ENCODE measurements at places on chromosomes 3 and 15.

GRCh38 chr15:91445695-91446228 is 345.7 kb downstream of the SV2B start:
- no peak for DNase-seq

- no peak for DNase-seq
Measured at GRCh38 chr15:38154837-38155236, 97.8 kb upstream of the SPRED1 start.

DNA sequence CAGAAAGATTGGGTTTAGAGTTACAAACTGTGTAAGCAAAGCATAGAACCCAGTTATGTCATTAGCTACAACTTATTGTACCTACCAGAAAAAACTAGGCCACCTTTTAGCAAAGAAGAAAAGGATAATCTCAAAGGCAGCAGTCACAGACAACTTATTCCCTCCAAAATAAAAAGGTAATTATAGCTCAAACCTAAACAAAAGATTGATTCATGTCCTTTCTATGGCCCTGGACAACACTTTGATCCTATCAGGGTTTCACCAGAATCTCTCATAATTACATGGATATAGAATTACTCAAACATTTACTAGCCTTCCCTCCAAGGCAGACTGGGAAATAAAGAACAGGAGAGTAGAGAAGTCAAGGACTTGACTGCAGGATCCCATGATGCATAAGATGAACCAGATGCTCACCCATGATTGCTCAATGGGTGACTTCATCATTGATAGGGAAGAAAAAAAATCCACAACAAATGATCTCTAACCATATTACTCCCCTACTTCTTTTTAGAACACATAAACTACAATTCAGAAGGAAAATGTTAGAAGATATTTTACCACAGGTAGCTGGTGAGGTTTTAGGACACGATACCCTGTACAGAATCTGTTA is 17.4 kb downstream of the DET1 start:
- no peak for DNase-seq

DNA sequence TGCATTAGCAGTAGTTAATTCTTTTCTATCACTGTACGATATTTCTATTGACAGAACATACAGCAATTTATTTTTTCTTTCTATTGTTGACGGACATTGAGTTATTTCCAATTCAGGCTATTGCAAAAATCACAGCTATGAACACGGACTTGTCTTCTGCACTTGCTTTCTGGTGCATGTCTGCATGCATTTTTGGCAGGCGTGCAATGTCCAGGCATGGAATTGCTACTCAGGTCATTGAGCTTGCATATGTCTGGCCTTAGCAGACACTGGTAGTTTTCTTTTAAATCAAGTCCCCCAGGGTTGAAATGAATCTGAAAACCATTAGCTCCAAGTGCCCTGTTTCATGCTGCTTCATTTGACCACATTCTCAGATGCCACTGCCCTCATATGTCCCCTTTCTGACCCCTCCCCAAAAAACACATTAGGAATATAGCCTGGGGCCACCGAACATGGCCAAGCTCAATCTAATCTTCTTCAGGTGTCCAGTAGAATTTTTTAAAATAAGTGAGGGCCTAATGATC is 72.8 kb downstream of the LRIG1 start:
- no peak for DNase-seq

DNA sequence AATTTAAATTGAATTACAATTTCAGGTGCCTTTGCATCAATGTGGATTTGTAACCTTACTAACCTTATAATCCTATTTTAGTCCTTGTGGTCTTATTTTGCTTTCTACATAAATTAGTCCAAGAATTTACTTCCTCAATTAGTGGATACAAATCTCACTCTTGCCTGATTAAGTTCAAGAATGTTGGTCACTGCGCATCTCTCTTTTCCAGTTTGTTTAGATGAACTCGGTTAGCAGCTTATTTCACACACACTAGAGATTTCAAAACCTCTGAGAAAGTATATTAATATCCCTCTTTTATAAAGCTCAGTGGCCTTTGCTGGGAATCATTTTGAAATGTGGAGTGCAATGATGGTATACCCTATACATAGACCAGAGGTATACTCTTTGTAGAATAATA is 243.4 kb downstream of the DTWD1 start:
- DNase-seq, result no peak

GRCh38 chr3:62493109-62493801 is 119.9 kb upstream of the FEZF2 start:
- DNase-seq, result no peak

- DNase-seq, result no peak
Measured at GRCh38 chr3:284322-284721, 87.8 kb downstream of the CHL1 start.

GRCh38 chr3:175432376-175433025 is 573.4 kb downstream of the NAALADL2 start:
- DNase-seq, result no peak

DNA sequence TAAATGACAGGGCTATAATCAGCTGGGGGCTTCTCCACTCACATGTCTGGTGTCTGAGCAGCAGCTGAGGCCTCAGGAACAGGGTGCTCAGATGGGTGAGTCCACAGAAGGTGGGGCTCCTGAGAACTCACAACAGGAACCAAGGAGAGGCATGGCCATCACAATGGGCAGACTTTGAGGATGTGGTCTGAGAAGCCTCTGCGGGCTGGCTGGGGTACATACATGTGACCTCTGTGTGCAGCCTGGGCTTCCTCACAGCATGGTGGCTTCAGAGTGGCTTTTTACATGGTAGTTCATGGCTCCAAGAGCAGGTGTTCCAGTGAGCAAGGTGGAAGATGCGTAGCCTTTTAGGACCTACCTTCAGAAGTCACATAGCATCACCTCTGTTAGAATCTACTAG is 58.8 kb downstream of the TRPC1 start:
- no peak for DNase-seq

GRCh38 chr3:114218006-114218405 is 19.4 kb downstream of the ZNF80 start:
- DNase-seq, result no peak

DNA sequence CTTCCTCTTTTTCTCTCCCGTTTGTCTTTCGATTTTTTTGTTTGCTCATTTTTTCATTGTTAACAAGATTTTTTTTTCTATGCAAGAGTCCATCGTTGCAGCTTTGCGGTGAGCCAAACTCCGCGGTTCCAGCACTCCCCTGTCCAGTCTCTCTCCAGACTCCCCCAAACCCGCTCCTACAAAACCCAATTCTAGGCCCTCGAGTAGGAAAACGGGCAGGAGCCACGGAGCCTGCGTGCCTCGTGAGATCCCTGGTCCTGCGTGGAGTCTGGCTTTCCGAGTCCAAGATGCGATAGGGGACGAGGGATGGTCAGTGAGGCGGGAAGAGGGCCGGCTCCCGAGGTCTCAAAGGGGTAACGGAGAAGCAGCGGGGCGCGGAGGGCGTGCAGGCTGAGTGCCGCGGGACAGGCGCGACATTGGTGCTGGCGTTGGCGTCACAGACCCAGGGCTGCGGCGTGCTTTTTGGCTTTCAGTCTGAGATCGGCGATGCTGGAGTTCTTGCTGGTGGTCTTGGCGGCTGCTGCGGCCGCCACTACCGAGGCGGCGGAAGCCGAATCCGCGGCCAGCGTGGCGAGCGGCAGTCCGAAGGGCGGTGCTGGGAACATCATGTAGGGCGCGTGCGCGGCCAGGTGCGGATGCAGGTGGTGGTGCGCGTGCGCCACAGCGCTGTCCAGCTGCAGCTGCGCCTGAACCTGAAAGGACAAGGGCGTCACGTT is 8.5 kb downstream of the SHOX2 start:
- no peak for DNase-seq

GRCh38 chr3:127177226-127177625 is 15.7 kb upstream of the PRR23E start:
- no peak for DNase-seq

DNA sequence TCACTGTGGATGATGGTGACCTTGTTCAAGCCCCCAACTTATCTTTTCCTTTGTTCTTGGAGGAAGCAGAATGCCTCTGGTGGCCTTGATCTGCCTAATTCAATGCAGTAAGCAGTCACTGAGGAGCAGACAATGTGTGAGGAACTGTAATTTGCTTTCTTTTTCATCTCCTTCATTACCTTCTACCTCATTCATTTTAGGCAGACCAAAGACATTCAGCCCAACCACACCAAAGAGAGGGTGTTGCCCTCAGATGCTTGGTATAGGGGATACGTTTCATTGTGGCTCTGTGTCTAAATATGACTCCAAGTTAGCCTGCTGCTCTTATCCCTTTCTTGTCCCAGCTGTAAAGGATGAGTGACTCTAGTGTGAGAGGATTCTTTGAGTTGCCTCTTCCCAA is 15.3 kb downstream of the EXOSC7 start:
- DNase-seq, result no peak

DNA sequence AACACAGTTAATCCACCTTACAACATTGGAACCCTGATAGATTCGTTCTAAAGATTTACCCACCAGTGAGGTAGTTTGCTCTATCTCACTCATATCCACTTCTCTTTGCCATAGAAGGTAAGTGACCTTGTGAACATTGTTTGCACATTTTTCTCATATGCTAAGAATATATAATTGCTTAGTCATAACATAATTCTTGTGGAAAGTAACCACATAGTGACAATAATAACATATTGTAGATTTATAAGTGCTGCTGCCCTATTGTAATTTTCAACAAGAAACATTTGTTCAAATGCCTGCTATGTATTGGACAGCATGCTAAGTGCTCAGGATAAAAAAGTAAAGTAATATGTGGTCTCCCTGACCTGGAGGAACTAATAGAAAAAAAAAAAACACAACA is 554.2 kb upstream of the KCNMB2 start:
- DNase-seq, result no peak

- no peak for DNase-seq
Measured at GRCh38 chr15:89494941-89495637, 1.3 kb downstream of the RHCG start.

- no peak for DNase-seq
Measured at GRCh38 chr3:110069761-110070160, 732.4 kb upstream of the DPPA4 start.

- DNase-seq, result no peak
Measured at GRCh38 chr15:56984681-56985481, 66.4 kb downstream of the TCF12 start.

DNA sequence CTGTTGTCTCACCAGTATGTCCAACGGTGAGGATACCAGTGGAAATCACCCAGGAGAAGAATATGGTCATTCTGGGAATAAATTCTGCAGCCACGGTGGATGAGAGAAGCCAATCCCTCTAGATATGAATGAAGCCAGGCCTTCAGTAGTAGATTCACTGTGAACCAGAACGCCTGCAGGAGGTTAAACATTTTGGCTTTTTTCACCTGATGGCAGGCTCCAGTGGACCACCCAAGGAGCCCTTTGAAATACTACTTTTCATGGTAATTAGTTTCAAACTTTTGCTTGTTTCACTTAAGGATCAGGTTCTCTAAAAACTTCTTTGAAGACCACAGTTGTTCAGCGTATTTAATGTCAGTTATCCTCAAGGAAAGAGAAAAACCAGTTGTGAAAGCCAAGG is 353.4 kb downstream of the RORA start:
- DNase-seq, result no peak

DNA sequence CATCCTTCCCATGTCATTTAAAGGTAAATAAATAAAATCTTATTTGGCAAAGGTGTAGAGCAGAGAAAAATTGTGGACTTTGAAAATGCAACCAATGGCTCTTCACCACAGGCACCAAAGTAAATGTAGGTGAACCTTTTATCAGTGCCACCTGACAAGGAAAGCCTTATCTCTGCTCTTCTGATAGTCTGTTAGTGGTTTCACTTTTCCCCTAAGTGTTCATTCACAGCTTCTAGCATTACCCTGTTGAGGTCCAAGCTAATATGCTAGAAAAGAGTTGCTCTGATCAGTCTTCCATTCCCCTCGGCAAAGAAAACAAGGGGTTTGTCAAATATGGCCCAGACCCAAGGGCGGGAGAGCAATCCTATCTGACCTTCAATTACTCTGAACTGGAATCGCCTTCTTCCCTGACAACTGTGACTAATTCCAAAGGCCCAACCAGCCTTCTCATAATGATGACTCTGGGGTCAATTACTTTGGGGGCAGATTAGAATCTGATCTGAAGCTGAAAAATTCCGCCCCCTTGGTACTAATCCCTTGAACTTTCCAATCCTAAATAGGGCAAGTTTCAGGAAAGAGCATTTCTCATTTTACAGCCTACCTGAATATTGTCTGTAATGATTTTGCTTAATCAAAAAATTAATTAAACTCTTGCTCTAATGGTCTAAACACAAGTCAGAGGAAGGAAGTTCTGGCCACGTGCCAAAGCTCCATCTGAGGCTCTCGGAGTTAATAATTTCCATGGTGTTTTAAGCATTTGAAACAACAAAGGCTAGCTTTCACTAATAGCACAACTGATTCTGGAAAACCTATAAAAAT is 52.4 kb downstream of the SETMAR start:
- no peak for DNase-seq

GRCh38 chr15:89358755-89359439 is 24.3 kb upstream of the POLG start:
- no peak for DNase-seq

DNA sequence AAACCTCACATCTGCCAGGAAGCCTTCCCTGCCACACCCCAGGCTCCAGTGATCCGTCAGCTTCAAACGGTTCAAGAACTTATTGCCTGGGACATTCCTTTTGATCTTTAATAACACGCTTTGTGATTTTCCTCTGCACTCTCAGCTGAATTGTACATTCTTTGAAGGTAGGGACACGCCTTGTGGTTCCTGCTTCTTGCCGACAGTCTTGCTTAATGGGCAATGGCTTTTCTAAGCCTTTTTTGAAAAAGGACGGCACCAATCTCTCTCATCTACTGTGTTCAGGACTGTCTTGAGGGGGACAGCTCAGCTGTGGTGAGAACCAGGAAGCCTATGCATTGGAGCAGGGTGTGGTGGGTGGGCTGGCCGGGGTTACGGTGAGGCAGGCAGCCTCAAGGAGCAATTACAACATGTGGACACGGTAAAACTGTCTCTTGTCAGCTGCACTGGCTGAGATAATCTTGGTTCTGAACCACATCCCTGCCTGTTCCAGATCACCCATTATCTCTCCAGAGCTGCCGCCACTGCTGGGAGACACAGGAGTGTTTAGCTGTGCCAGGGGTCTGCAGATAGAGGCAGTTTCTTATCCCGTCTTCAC is 46.0 kb upstream of the GLCE start:
- no peak for DNase-seq

- no peak for DNase-seq
Measured at GRCh38 chr3:102400142-102400541, 34.7 kb upstream of the ZPLD1 start.

DNA sequence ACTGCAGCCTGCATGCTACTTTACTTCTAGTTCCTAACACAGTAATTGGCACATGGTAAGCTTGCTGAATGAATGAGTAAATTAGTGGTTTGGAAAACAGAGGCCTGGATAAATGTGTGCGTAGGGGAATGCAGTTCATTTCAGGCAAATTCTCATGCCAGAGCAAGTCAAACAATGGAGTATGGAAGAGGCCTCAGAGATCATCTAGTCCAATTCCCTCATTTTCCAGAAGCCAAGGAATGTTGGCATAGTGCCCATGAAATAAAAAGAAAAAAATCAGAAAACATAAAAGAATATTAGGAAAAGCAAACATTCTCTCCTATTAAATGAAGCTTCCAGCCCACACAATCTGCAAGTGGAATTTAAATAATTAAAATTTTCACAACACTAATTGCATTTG is 92.4 kb downstream of the MB21D2 start:
- DNase-seq, result no peak
